ENCODE measurements at places on chromosomes 2 and 18.

GRCh38 chr2:120734930-120735651, 577 bp upstream of the GLI2 start:
- DNase-seq: no peak

DNA sequence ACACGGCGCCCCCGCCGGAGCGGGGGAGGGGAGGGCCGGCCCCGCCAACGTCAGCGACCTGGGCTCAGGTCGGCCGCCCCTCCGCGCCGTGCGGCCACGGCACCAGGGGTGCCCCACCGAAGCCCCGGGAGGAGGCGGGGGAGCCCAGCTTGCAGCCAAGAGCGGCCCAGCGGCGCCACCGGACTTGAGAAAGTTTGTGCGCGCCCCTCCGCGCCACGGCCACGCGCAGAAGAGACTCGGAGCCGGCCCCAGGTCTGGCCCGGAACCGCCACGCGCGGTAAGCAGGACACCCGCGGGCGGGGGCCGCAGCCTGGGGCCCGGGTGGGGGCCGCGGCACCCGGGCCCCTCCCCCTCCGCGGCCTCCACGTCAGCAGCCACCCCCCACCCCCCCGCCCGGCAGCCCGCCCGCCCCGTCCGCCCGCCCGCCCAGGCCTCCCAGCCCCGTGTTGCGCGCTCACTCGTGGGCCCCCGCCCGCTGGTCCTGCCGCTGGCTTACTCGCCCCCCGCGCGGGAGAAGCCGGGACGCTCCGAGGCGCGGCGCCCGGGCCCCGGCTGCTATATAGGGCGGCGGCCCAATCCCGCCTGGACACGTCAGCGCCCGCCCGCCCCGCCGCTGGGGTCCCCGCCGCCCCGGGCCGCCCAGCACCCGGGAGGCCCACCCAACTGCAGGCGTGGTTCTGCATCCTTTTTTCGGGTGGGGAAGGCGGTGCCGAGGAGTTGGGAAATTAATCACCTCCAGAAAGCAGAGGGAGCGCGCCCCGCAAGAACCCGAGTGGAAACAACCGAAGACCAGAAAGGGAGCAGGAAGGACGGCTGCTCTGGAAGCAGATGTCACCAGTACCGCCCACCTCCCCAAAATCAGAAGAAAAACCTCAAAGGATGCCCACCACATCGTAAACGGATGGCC, 42.9 kb downstream of the HDLBP start:
- peak; percentile 56 for DNase-seq

DNA sequence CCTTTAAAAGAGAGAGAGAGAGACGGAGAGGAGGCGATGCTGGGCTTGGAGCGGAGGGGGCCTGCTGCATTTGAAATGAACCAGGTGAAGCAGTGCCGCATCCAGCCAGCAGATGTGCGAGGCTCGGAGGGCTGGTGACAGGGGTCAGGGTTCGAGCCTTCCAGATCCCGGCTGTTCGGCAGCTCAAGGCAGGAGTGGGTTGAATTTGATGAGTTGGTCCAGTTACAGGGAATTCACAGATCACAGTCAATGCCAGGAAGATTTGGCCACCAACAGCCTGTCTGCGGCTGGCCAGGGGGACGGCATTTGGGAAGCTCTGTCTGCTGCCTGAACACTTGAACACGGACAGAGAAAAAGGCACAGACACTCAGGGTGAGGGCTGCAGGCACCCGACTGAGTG, 48.6 kb downstream of the PTGR3 start:
- no peak for DNase-seq

DNA sequence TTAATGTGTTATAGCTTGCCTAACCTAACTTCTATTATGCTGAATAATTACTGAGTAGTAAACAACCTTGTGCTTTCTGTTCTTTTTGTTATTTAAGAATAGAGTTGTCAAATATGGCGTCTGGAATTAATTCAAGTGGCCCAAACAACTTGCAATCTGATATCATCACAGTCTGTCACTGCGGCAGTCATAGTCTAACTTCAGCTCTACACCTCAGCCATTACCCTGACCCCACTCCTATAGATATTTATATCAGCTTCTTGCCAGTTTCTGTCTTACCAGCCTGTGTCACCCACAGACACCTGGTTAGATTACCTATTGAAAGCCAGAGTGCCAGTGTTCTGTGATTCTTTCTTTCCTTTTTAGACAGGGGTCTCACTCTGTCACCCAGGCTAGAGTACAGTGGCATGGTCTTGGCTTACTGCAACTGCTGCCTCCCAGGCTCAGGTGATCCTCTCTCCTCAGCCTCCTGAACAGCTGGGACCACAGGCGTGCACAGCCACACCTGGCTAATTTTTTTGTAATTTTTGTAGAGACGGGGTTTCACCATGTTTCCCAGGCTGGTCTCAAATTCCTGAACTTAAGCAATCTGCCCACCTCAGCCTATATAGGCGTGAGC, 14.1 kb upstream of the KLHL41 start:
- no peak for DNase-seq

DNA sequence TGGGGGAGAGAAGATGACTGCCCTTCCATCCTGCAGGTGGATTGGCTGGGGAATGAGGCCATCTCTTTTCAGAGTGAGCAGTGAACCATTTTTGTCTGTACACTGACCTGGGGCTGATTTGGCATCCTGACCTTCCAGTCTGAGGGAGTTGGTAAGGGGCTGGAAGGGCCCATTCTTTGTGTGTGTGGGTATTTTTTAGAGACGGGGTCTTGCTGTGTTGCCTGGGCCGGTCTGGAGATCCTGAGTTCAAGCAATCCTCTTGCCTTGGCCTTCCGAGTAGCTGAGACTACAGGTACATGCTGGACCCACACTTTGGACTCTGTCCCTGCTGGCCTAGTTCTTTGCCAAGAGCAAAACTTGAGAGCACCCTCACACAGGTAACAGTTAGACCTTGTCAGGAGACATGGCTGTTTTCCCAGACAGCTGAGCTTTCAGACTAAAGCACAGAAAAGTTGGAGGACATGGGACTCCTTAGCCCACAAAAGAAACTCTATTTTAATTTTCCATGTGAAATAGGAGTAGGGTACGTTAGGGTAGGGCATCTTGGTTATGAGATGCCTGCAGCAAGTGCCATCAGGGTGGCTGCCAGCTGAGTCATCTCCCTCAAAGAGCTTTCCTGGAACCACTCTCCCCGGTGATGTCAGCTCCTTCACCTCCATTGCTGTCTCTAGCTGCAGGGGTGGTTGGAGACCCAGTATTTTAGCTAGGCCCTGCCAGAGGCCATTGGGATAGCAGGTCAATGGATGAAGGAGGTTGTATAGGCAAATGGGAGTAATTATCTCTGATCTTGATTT, 60.7 kb downstream of the DGKD start:
- DNase-seq: no peak

DNA sequence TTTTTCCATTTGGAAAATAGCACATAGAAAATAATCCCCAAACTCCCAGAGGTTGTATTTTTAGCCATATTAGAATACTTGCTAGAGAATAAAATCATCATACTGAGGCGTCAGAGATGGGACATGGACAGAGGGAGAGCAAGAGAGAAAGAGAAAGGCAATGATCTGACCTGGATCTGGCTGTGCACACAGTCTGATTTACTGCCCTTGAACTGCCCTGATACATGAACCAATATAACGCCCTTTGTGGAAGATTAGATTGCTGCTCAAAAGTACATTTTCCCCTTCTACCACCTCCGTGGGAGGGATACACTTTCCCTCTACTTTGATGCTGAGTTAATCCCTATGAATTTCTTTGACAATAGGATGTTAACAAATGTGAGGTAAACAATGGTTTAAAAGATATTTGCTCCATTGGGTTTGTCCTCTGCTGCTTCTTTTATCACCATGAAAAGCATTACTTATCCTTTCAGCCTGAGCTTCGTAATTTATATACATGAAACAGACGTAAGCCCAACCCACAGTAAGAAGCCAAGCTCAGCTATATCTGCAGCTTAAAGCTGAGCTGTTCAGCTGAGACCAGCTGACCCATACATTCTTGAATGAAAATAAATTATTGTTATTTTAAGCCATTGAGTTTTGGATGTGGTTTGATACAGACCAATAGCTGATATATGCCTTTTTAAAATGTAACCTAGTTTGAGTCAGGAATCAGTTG, 1664.6 kb upstream of the CELF4 start:
- no peak for DNase-seq

- DNase-seq: no peak
Observed at GRCh38 chr2:150212722-150213171, 274.7 kb downstream of the RND3 start.

GRCh38 chr18:78102135-78102534, 852.5 kb downstream of the GALR1 start:
- DNase-seq: no peak

GRCh38 chr2:171389325-171389724, 44.5 kb downstream of the METTL8 start:
- DNase-seq: no peak

DNA sequence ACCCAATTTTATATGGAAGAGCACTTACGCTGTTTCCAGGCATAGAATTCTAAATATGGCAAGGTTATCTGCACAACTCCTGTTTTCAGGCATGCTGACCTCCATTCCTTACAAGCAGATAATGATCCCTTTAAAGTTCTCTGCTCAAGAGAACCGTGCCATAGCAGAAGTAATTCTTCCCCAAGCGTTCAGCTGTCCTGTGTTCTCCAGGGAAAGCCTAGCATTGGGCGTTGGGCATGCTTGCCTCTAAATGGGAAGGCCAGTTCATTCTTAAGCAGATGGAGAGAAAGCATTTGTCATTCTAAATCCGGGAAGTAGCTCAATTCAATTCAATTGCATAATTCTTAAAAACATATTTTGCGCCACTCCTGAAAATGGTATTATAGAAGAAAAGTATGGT, 55.7 kb upstream of the EML4 start:
- DNase-seq: no peak

DNA sequence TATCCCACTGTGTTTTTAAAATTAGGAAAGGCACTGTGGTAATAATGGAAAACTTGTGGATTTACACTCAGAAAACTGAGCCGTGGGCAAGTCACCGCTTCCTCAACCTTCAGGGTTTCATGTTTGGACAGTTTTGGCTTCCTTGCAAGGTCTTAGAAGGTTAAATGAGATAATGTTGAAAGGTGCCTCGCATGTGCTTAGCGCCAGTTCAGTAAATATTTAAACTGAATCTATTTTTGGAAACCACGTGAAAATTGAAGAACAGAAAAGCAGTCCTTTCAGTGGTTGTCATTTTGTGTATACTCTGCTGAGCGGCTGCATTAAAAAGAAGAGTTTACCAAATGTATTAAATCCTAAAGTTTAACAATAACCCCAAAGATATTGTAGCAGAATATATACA, 15.2 kb upstream of the AGAP1 start:
- no peak for DNase-seq

- DNase-seq: no peak
Observed at GRCh38 chr2:142536492-142536891, 341.0 kb upstream of the KYNU start.

GRCh38 chr2:12685145-12685544, 31.6 kb upstream of the TRIB2 start:
- DNase-seq: no peak
